Sigmoid colon (tissue), 7 donors: ENCODE measurements at places on chromosomes 12 and 14. TPM values are rescaled to one million over a fixed set of nuclear protein-coding genes. Genes with fewer than 3 reads are reported as not detected.

Gene SAV1
- total RNA-seq, result 36.3 TPM

- DNase-seq, result no peak
These were observed 155.2 kb downstream of the BCL11B start for GRCh38 chr14:99116741-99117295.

Gene TRAF3
- total RNA-seq, result 16.1 TPM

DNA sequence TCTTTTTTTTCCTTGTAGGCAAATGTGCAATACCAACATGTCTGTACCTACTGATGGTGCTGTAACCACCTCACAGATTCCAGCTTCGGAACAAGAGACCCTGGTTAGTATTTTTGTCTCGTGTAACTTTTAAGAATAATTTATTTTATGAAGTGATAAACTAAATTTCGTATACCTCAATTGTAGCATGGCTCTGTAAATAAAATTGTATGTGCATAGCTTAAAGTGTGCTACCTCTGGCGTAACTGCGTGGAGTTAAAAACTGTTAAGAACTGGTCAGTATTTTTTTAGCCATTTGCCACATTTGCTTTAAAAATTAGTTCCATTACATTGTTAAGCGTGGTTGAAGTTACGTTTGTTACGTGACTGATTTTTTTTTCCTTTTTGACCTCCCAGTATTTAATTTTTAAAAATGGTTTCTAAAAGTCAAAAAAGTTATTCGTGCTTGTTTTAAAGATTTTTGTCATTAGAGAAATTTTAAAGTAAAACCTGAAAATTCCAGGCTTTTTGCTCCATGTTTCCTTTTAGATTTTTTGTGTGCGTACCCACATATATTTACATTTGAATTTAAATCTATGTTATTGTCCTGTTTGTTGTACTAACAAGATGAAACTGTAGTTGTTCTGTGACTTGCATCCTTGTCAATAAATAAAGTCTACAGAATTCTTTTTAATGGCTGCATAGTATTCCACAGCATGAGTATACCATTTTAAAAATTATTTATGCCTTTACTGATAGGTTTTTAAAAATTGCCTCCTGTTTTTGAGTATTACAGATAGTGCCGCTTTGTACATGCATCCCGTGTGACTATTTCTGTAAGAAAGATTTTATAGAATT lies 1.4 kb downstream of the MDM2 start:
- no peak for DNase-seq

- peak; percentile 64 for DNase-seq
These were observed 9.3 kb downstream of the ITGA7 start for GRCh38 chr12:55698241-55698955.

Gene OTX2
- total RNA-seq, result not detected

DNA sequence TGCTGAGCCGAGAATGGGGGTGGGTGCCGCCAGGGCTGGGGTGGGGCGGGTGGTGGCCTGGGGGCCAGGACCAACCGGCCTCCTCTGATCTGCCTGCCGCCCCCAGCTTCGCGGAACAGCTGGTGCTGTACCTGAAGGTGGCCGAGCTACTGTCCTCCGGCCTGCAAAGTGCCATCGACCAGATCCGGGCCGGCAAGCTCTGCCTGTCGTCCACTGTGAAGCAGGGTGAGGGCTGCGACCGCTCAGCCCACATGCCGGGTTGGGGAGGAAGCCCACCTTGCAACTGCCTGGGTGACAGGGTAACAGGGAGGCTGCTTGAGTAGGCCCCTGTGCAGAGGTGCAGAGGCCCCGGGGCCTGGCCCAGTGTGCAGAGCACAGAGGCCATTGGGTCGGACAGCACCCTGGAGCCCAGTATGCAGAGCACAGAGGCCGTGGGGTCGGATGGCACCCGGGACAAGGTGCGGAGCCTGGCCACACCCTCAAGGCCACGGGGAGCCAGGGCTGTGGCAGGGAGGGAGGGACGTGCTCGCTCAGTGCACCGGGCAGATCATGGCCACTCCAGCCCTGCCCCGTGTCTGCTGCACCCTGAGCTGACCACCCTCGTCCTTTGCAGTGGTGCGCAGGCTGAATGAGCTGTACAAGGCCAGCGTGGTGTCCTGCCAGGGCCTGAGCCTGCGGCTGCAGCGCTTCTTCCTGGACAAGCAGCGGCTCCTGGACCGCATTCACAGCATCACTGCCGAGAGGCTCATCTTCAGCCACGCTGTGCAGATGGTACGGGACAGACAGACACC lies 9.5 kb upstream of the PUS1 start:
- DNase-seq, result no peak

Gene RNASE13
- total RNA-seq, result not detected

Gene KRT74
- not detected for total RNA-seq

Gene CLEC12A
- not detected for total RNA-seq

DNA sequence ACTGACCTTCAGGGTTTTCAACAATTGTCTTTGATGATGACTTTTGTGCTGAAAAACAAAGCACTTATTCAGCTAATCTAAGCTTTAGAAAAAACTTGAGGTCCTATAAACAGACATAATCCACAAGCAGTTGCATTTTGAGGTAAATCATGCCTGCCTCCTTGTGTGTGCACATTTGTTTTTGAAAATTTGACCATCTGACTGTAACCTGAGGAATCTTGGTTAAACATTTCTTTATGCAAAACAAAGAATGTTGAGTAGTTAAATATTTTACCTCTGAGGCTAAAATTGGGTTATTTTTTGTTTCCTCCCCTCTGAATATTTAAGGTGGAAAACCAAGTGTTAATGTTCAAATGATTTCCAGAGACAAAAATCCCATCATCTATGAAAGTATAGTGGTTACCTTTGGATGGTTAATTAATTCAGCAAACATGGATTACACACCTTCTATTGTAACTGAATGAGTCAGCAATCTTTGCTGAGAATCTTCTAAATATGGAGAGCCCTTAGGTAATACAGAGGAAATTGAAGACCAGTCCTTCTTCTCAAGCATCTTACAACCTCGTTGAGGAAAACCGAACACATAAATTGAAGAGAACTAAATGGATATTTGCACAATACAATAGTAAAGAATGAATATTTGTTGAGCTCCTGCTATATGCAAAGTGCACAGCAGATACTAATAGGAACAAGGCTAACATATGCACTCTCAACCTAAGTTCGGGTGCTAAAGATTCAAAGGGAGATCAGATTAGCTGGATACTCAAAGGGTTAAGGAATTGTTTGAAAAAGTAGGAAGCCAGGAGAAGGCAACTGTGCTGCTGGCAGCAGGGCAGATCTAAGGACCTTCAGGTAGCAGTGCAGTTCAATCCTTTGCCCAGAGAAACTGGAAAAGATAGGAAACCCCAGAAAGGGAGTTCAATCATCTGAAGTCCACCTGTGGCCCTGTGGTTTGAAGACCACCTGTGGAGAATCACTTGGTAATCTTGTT lies 115.2 kb downstream of the BMP4 start:
- DNase-seq, result no peak

DNA sequence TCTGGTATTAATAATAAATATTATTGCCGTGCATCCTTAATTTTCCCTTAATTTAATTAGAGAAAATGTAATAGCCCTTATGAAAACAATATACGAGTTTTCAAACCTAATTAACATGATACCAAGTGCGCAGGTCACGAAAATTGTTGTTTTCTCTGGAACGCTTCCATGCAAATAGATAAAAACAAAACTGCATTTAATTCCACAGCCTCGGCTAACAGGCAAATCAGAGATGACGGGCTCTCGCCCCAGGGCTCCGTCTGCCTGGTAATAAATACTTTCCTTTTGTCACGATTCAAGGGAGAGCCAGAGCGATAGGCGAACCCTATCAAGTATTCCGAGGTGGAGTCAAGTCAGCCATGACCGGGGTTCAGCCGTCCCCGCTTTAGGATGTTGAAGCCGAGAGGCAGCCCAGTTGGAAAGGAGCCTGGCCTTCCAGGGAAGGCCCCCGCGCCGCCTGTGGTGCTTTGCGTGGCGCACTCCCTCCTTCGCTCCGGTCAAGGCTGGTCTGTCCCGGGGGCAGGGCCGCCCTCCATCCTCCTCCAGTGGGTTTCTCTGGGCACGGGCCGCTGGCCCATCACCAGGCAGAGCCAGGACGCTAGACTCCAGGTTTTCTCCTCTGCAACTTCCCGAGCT lies 137.8 kb upstream of the GSC start:
- DNase-seq, result peak; percentile 55

DNA sequence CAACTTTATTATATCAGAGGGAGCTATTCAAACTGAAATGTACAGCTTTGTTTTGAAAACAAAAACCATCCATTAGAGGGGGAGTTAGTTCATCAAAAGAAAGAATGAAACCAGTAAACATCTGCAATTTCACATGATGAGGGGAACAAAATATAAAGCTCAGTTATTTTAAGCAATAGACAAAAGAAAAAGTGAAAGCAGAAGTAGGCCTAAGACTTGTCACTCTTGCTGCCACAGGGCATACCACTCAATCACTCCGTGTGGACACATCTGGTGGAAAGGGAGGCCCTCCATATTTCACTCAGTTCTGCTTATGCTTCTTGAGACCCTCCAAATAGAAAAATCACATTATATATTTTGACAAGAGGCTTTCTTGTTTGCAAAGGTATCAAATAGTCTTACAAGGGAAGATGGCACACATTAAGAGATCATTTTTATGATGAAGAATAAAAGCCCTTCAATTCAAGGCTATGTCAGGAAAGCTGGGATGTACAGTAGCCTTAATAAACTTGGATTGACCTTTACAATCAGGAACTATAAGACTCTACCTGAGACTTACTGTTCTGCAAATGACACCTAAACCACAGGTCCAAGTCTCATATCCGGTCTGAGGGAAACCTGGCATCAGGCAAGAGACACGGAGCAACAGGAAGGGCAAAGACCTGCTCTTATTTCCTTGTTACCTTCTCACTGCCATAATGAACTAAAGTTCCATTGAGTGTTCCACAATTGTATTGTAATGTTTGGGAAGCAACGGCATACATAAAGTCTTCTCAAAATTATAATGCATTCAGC lies 222.5 kb upstream of the GRIP1 start:
- DNase-seq, result no peak

DNA sequence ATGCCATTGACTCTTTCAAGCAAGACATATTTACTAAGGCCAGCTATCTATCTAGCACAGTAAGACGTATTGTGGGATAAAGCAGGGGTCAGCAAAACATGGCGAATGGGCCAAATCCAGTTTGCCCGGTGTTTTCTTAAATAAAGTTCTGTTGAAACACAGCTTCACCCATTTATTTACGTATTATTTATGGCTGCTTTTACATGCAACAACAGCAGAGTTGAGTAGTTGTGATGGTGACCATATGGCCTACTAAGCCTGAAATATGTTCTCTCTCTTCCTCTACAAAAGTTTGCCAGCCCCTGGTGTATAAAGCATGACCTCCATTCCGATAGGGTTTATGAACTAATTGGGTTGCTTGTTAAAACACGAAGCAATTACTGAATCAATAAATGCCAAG lies 322.1 kb downstream of the CCDC91 start:
- no peak for DNase-seq

Gene AKAP3
- 1.6 TPM for total RNA-seq

DNA sequence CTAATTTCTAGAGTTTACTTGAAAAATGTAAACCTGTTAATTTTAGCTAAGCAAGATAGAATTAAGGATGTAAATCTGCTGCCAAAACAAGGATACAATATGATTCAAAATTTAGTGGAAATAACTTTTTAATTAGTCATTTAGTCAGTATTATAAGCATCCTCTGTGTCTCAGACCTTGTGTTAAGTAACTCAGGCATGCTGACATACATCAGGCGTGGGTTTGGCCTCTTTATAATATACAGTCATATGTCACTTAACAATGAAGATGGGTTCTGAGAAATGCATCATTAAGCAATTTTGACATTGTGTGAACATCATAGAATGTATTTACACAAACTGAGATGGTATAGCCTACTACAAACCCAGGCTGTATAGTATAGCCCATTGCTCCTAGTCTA lies 386.9 kb downstream of the ZFP36L1 start:
- DNase-seq, result no peak

DNA sequence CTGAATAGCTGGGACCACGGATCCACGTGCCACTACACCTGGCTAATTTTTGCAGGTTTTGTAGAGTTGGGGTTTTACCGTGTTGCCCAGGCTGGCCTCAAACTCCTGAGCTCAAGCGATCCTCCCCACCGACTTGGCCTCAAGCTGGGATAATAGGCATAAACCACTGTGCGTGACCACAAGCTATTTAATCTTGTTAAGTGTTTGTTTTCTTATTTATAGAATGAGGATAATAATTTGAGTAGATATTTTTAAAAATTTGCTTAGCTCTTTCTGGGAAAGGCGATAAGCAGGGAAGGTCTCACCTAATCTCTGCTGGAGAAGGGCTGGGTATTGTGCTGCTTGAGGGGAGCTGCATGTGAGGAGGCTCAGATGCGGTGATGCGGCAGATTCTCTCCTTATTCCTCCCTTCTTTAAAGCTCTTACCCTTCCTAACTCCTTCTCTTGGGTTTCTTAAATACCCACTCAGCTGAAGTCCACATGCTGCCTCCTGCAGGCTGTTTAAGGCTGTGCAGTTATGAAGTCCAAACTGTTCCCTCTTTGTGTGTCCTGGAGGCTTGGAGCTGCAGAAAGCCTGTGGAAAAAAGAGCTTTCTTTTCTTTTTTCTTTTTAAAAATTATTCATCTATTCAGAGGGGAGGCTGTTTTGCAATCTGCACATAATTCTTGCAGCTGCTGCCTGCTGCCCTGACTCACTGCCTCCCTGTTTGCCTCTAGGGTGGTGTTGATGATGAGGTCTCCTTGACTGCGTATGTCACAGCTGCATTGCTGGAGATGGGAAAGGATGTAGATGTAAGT lies 37.9 kb downstream of the A2ML1 start:
- no peak for DNase-seq

Gene PROX2
- not detected for total RNA-seq

DNA sequence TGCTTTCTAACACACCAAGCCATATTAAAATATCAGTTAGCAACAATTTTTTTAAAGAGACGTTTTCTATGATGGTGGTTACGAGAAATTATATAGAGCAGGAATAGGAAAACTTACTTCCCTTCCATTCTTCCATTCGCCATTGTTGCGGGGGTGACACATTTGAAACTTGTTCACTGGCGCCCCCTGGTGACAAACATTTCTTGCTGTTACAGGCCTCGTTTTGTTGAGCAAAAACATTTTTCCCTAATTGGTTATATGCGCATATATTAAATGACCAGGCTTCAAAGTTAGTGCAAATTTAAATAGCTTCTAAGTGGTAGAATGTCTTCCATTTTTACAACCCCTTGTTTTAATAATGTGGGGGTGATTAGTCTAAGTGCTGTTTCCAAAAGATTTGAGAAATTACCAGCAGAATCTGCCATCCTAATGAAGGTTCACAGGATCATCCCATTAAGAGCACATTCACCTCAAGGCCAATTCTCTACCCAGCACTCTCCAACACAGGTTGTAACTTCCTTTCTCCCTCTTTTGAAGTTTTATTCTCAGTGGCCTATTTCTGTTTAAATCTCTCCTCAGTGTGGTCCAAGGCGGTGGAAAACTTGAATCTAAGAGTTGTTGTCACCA lies 1124.7 kb downstream of the FLRT2 start:
- DNase-seq, result no peak

DNA sequence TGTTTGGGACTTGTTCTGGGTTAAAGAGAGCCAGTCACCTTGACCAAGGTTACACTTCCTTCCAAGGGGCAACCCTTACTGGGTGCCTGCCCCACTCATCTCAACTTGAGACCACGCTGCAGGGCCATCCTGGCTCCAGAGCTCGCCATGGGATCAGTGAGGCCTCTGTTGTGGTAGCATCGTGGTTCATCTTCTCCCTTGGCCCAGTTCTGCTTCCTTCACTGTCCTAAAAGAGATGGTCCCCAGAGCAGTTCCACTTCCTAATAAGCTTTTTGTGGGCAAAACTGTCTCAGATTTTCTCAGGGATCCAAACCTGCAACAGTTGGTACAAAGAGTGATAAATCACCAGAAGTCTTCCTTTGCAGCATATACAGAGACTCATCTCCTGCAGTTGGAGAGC lies 165.9 kb upstream of the TMEM260 start:
- no peak for DNase-seq
